ENCODE measurements at places on chromosomes 4 and X. TPM values are rescaled to one million over a fixed set of nuclear protein-coding genes. Genes with fewer than 3 reads are reported as not detected.
A peak's percentile ranks its signal among the peaks of the same experiment; 100 is the strongest.

GRCh38 chr4:180925805-180926204 is 1317.4 kb upstream of the TENM3 start:
- DNase-seq: no peak

GRCh38 chr4:2261853-2262144 is at the start of gene MXD4:
Gene MXD4 (minus strand): TSS chr4:2262109. CDS start chr4:2261980, 129 bp downstream.
- no peak for DNase-seq

DNA sequence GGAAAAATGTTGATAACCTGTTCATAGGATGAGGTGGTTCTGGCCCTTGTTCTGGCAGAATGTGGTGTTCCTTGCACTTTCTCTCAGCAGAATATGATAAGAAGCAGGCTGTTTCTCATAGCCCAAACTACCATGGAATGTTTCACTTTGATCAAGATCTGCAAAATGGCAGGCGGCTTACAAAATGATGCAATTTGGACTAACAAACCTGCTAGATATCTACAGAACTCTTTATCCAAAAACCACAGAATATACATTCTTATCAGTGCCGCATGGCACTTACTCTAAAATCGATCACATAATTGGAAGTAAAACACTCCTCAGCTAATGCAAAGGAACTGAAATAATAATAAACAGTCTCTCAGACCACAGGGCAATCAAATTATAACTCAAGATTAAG is 55.9 kb upstream of the ABCB7 start:
- DNase-seq: no peak

- DNase-seq: no peak
These were observed 122.3 kb downstream of the UNC5C start for GRCh38 chr4:95426455-95426854.

GRCh38 chr4:39464886-39465501 is 6.1 kb downstream of the LIAS start:
- DNase-seq: no peak

DNA sequence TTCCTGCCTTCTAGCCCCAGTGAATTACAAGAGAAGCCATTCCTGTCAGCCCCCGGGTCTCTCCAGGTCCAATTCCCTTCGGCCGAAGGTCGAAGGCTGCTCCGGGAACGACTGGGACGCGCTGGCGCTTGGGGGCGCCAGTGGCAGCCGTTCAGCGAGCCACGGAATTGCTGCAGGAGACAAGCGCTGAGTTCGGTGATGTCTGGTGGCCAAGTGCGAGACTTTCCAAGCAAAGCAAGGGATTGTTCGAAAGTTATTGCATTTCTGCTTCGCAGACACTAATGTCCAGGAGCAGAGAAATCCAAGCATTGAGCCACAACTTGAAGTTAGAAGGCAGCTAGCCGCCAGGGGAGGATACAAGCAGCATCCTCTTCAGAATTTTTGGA is 1.1 kb upstream of the DKK2 start:
- DNase-seq: peak; percentile 73

DNA sequence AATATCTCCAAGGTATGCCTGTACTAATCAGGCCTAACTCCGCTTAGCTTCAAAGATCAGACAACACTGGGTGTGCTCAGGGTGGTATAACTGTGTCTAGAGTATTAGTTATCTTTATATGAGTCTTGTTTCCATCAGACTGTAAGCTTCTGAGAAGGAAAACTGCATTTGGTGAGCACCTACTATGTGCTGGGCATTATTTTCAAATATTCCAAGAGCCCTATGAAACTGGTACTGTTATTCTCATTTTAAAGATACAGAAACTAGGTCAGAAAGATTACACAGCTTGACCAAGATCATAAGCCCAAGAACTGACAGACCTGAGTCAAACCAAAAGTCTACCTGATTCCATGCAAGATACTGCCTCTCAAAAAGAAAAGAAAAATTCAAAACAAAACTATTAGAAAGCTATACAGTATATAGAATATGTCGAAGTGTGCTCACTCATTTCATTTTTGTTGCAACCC is 44.4 kb downstream of the LRBA start:
- DNase-seq: no peak

GRCh38 chr4:187017147-187017546 is 293.5 kb upstream of the FAT1 start:
- DNase-seq: no peak

- no peak for DNase-seq
These were observed 12.8 kb upstream of the CDKN2AIP start for GRCh38 chr4:183431614-183432013.

DNA sequence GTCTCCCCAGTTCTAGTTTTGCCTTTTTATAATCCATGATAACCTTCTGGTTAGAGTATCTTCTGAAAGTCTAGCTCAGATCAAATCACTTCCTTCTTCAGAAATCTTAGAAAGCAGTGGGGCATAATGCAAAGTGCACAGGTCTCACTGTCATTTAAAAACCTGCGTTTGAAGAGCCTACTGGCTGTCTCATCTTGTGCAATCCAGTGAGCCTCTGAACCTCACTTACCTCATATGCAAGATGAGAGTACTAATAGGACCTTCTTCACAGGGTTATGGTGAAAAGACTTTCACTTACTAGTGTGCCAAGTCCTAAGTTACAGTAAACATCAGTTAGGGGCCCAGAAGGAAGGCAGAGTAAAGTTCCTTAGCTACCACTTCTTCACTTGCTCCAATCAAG is 131.4 kb downstream of the ENOX2 start:
- no peak for DNase-seq

DNA sequence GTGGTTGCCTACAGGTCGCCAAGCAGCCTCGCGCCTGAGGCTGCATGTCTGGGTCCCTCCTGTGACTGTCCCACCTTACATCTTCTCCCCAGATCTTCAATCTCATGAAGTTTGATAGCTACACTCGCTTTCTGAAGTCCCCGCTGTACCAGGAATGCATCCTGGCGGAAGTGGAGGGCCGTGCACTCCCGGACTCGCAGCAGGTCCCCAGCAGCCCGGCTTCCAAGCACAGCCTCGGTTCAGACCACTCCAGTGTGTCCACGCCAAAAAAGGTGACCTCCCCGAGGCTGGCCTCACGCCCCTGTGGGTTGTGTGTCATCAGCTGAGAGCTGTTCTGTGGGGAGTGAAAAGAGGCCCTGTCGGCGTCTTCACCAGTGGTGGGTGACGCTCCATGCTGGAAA is 24.9 kb upstream of the HGFAC start:
- DNase-seq: peak; percentile 48

- DNase-seq: peak; percentile 78
These were observed 1.2 kb upstream of the TAPT1 start for GRCh38 chr4:16227462-16227868.

SLC2A9 gene
- 5.7 TPM for total RNA-seq

RPS6KA3 gene
- 40.3 TPM for total RNA-seq

Measured in sigmoid colon (tissue), 7 donors.